Gastroesophageal sphincter (tissue), 4 donors: ENCODE measurements at places on chromosomes 6 and 20. TPM values are rescaled to one million over a fixed set of nuclear protein-coding genes. Genes with fewer than 3 reads are reported as not detected.

DNA sequence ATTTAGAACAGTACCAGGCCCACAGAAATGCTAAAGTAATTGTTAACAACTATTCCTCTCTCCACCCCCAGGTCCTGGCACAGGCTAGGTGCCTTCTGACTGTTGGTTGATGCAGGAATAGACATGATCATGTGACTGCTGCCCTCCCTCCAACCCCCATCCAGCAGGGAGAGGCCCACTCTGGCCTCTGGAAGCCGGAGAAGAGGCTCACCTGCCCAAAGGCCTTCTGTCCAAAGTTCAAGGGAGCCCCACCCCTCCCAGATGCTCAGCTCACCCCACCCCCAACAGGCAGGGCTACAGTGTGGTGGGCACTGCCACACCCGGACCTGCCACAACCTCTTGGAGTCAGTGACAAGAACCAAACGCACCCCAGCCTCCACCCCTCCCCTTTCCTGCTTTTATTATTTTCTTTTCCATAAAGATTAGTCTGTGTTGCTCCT lies 26.9 kb upstream of the FOXP4 start:
- ATAC-seq = no peak

- ATAC-seq = no peak
These were observed 31.1 kb downstream of the PCNA start for GRCh38 chr20:5088688-5089087.

GRCh38 chr20:22863826-22864225 lies 171.3 kb upstream of the SSTR4 start:
- ATAC-seq = no peak

- ATAC-seq = peak; percentile 27
These were observed at the start of gene SOX18 for GRCh38 chr20:64049060-64049877. Gene SOX18 (minus strand): TSS chr20:64049639. CDS start chr20:64049516, 123 bp downstream.

- ATAC-seq = no peak
These were observed 109.9 kb downstream of the UTRN start for GRCh38 chr6:144395014-144395413.

BPIFB6 gene
- not detected for total RNA-seq

TINAG gene
- total RNA-seq = not detected
